ENCODE measurements at places on chromosomes 16 and 17.

- peak; percentile 16 for DNase-seq
Observed at GRCh38 chr17:83080858-83081683, 1.7 kb downstream of the METRNL start.

GRCh38 chr16:5575646-5576245 is 478.2 kb upstream of the EEF2KMT start:
- no peak for DNase-seq

GRCh38 chr17:61805399-61805798 is 57.9 kb downstream of the BRIP1 start:
- DNase-seq, result peak; percentile 76

DNA sequence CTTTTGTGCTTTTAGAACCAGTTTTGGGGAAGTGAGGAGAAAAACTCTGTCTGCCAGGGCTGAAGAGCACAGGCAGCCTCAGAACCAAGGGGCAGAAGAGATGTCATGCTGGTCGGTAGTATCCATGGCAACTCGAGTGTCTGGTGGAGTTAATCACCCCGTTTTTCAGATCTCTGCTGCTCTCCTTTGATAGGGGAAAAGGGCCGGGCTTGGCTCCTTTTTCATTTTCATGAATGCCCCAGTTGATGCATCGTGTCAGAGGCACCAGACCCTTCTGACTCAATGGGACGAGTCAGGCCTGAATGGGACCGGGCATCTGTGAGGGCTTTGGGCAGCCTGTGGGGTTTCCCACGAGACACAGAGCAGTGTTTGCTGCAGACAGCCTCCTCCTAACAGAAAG is 304.6 kb downstream of the ABCC12 start:
- peak; percentile 12 for DNase-seq

DNA sequence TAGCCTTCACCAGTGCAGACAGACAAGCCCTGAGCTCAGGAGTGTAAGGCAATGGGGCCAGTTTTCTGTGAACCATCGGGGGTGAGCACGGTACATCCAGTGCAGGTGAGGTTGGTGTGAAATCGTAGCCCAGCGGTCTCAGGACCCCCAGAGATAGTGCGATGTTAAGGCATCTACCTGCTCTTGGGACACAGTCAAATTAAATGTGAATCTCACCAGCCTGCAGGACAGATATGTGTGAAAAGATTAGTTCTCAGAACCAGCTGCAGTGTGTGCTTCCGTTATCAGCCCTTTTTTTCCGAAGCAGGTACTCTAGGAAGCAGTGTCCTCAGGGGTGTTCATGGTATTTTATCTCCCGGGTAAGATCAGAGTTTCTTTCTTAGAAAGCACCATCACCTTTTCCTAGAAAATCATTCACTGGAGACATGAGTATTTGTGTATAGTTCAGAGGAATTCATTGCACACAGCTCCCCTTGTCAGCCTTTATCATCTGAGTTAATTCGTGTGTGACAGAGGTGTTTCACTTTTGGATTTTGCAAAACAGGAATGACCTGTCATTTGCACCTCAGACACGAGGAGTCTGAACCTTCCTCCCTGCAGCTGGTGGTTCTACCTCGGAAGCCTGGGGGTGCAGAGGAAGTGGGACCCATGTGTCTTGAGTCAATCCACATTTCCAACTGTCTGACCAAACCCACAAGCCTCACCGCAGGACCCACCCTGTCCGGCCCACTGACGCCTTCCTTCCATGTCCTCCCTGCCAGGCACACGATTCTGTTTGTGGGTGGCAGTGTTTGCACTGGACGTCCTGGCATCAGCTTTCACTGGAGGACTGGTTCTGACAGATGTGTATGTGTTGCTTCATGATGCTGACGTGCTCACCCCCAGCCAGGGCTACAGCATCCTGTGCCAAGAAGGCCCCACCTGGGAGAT is 107.8 kb downstream of the CLEC16A start:
- DNase-seq, result peak; percentile 37

DNA sequence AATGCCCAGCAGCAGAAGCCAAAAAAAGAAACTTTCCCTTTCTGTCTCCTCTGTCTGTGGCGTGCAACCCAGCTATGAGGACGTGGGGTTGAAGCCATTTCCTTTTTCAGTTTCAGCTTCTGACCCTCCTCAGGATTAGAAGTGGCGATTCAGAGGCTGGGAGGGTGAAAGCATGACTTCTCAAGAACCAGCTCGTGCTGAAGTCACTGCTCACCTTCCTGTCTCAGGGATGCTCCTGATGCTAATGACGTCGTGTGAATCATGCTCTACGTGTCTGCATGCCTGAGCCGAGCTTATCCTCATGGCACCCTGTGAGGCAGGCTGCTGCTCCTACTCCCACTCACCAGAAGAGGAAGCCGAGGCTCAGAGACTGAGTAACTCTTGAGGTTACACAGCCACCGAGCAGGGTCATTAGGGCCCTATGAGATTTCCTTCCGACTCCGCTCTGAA is 5.7 kb upstream of the LPO start:
- peak; percentile 92 for DNase-seq

DNA sequence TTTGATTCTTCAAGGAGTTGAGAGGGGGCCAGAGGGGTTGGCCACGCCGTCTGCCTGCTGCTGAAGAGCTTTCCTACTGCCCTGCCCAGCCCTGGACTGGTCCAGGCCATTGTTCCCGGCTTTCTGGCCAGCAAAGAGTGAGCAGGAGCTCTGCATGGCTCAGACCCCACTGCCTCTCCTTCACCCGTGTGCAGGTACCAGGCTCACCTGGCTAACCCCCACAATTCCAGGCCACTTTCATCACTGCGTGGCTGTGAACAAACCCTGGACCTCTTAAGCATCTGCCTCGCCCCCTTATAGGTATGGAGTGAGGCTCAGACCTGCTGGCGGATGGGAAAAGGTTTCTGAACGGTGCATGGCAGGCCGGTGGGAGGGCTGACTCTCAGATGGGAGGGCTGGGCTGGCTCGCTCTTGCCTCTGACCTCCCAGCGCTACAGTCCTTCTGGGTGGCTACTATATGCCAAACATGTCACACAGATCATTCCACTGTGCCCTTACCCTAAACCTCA is 8.9 kb downstream of the ZNF319 start:
- DNase-seq, result no peak

- DNase-seq, result no peak
Observed at GRCh38 chr16:1958715-1959268, 546 bp upstream of the NDUFB10 start.

DNA sequence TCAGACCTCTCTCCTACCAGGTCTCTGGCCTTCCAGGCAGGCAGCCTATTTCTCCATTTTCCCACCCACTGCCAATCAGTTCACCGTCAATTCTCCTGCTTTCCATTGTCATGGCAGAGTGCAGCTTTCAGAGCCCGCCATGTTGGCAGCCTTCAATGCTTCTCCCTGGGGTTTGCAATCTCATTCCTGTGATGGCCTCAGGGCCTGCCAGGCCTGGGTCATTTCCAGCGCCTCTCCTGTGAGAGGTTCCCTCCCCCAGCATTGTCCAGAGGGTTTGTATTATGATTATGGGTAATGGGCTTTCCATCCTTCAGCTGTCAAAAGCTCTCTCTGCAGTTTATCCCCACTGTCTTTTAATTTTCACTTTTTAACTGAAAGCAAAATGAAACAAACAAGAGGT is 716.6 kb upstream of the CDH8 start:
- DNase-seq, result no peak

DNA sequence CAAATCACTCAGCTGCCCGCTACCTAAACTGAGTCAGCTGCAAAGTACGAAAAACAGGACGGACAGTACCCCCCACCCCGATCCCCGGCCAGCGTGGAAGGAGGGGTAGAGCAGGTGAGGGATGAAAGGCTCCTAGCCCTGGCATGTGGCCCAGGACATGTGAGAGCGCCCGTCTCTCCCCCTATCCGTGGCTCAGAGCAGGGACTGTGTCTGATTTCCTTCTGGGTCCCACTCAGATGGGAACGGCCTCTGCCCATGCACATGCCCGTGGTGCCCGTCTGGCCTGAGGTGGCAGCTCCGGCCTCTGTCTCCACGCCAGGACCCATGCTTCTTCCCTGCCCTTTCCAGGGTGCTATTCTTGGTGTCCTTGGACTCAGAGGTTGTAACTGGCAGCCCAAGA is 30.2 kb upstream of the RASD1 start:
- no peak for DNase-seq

GRCh38 chr17:73430165-73430680 is 118.4 kb upstream of the CDC42EP4 start:
- no peak for DNase-seq

- DNase-seq, result no peak
Observed at GRCh38 chr16:23333034-23333579, 31.0 kb downstream of the SCNN1B start.

DNA sequence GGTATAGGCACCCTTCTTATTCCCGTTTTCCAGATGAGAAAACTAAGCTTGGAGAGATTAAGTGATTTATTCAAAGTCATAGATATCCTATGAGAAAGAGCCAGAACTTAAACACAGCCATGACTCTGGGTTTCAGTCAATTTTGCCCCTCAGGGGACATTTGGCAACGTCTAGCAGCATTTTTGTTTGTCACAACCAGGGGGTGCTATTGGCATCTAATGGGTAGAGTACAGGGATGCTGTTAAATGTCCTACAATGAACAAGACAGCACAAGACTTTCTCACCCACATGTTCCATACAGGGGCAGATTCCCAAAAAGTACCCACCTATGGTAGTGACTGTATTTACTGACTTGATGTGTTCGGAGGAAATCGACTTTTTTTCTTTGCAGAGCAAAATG is 4.8 kb upstream of the SHISA9 start:
- peak; percentile 48 for DNase-seq

DNA sequence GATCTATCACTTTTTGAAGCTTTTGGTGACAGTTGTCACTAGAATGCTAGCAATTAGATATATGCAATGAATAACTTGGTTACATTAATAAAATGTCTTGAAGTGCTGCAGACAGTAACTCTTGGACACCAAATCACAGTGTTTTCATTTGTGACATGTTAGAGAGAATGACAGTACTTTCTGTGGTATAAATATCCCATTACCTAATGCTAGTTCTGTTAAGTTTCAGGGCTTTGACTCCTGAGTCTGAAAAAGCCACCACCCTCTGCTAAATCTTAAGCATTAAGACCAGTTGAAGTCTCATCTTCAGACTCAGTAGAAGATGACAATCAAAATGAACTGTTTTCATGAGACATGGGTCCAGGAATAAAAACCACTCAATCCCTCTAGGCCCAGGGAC is 10.6 kb upstream of the CPHXL2 start:
- DNase-seq, result no peak

GRCh38 chr17:38921756-38922411 is 3.5 kb upstream of the LASP1NB start:
- no peak for DNase-seq

DNA sequence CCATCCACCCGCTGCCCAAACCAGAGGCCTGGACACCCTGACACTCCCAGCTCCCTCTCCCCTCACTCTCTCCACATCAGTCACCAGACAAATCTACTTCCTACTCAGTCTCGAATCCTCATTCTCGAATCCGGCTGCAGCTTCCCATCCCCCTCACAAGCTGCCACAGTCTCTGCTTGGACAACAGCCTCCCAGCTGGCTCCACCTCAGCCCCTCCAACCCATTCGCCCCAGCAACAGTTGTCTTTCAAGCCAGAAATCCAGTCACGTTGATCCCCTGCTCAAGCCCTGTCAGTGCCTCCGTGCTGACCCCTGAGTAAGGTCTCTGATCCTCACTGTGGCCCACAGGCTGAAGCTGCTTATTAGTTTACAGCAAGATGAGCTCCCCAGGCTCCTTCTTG is 44.2 kb upstream of the MTSS2 start:
- no peak for DNase-seq

- no peak for DNase-seq
Observed at GRCh38 chr16:4376126-4376892, 4.7 kb downstream of the VASN start.

- no peak for DNase-seq
Observed at GRCh38 chr17:74390680-74391653, 23.7 kb downstream of the GPR142 start.

GRCh38 chr16:69195369-69196029 is 8.5 kb downstream of the SNTB2 start:
- no peak for DNase-seq

- DNase-seq, result no peak
Observed at GRCh38 chr16:85861095-85861825, 37.7 kb upstream of the IRF8 start.

DNA sequence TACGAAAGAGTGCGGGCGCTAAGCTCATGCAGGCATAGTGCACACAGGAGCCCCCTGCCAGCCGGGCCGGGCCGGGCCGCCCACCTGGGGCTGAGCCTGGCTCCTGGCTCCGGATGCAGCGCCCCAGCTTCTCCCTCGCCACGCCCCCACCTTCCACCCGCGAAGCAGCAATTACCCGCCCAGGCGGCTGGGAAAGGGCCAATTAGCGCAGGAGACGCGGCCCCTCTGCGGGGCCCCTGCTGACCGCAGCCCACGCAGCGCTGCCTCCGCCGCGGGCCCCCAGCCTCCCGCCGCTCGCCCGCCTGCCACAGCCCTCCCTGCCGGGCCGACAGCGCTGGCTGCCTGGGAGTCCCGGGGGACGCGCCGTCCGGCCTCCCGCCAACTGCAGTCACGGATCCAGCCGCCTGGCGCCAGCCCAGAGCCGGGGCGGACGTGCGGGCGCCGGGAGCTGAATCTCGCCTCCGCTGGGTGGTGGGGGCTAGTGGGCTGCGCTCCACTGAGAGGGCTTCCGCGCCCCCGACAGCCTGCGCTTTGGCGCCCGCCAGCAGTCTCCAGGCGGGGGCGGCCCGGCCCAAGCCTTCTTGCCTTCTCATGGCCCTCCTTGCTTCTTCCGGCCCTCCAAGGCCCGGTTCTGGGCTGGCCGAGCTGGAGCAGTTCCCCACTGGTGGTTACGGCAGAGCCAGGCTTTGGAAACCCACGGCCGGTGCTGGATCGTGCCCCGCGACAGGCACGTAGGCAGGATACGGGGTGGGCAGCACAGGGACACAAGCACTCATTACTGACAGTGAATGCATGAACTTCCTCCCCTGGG is 14.9 kb upstream of the CBFB start:
- peak; percentile 34 for DNase-seq

- DNase-seq, result no peak
Observed at GRCh38 chr17:34872640-34873039, 88.6 kb downstream of the CCT6B start.

- peak; percentile 89 for DNase-seq
Observed at GRCh38 chr17:47889734-47890529, 6.1 kb upstream of the SP2 start.

All from epithelial cell of esophagus (primary cell).